ENCODE measurements at places on chromosomes 16 and 17.

DNA sequence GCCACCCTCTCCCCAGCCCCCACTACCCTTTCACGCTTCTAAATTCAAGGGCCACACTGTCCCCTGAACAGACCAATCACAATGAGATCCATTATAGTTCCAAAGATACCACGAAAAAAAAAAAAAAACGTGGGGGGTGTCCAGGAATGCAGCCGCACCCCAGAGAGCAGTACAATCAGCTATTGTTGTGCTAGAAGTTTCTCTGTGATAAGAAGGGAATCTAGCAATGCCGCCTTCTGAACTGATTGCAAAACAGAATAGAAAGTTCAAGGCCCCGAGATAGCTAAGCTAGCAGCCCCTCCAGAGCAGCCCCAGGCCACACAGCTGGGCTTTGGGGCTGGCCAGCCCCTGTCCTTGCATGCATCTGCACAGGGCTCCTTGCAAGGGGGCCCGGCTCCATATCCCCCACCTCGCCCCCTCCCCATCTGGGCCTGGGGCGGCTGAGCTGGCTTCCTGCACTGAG lies 86.9 kb upstream of the CBX4 start:
- no peak for DNase-seq

DNA sequence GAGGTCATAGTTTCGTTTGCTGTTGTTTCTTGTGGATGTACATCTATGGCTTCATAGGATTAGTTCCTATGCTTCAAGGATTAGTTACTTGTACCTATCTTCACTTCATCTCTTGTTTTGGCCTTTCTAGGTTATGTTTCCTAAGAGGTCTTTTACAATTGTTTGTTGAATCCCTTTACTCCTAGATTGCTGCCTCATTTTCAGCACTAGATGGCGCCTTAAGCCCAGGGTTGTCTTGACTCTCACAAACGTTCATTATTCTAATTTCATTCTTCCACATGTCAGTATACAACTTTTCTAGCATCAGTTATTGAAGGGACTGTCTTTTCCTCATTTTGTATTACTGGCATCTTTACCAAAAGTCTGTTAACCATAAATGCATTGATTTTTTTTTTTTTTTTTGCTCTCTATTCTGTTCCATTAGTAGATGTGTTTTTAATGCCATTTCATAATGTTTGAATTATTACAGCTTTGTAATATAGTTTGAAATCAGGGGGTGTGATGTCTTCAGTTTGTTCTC lies 45.0 kb upstream of the NACA2 start:
- DNase-seq: no peak

DNA sequence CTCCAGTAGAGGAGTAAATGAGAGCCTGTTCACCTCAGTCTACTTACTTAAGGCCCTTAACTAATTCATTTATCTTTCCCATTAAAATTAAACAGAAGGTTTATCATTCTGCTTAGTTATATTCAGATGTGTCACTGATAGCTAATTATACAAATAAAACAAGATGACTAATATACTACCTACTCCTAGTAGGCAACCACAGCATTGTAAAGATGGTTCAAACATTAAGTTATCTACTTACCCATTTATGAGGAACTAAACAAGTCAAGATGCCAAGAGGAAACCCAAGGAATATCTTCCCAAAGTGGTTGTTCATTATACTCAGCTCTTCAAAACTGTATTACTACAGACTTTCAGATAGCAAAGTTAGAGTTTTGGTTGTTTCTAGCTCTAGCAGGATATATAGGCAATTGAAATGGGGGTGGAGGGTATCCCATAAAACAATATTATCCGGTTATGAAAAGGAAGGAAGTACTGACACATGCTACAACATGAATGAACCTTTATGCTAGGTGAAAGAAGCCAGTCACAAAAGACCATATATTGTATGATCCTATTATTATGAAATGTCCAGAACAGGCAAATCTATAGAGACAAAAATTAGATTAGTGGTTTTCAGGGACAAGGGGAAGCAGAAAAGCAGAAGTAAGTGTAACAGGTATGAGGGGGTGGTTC lies 56.5 kb downstream of the SPAG9 start:
- DNase-seq: no peak

DNA sequence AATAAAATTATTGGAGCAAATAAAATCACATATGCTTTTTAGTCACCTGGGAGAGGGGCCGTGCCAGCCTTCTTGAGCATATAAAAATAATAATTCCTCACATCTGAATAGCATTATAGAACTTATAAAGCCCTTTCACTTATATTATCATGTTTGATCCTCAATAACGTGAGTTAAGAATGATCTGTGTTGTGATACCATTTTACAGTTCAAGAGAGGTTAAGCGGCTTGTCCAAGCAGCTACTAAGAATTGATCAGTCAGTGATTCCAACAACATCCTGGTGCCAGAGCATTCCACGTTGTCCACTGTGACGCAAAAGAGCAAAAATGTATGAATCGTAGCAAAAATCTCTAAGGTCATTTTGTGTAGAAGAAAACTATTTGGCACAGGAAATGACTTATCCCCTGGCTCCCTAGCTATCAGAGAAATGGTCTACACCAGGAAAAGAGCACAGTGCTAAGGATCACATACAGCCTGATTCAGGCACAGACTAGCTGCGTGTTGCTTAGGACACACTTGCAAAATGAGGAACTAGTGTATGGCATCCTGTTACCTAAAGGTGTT lies 33.0 kb downstream of the ANKFN1 start:
- DNase-seq: no peak

DNA sequence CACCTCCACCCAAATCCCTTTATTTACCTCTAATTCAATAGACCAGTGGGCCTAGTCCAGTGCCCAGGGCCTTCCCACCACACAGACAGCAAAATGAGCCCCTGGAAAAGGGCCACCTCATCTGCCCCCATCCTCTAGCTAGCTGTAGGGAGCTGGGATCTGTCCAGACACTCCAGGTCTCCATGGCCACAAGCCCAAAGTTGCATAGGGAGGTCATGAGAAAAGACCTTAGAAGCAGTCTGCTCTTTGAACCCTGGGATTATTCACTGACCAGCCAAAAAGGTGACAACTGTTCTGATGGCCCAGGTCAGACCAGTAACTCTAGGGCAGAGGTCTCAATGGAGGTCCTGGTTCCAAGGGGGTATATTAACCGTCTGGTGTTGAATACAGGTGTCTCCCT lies 2.0 kb downstream of the CUEDC1 start:
- no peak for DNase-seq

DNA sequence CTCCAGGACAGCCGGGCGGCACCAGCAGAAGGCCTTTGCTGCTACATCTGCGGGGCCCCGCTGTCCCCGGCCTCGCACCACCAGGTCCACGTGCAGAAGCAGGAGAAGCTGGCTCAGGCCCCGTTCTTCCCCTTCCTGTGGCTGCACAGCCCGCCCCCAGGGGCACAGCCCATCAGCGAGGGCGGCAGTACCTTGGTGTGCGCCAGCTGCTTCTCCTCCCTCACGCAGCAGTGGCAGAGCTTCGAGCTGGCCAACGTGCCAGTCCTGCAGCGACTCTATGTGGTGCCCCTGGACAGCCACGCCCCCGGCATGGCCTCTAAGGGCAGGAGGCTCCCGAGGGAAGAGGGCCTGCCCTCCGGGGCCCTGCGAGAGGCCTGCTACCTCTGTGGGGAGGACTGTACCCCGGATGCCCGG lies 58.3 kb upstream of the CIBAR2 start:
- DNase-seq: no peak

DNA sequence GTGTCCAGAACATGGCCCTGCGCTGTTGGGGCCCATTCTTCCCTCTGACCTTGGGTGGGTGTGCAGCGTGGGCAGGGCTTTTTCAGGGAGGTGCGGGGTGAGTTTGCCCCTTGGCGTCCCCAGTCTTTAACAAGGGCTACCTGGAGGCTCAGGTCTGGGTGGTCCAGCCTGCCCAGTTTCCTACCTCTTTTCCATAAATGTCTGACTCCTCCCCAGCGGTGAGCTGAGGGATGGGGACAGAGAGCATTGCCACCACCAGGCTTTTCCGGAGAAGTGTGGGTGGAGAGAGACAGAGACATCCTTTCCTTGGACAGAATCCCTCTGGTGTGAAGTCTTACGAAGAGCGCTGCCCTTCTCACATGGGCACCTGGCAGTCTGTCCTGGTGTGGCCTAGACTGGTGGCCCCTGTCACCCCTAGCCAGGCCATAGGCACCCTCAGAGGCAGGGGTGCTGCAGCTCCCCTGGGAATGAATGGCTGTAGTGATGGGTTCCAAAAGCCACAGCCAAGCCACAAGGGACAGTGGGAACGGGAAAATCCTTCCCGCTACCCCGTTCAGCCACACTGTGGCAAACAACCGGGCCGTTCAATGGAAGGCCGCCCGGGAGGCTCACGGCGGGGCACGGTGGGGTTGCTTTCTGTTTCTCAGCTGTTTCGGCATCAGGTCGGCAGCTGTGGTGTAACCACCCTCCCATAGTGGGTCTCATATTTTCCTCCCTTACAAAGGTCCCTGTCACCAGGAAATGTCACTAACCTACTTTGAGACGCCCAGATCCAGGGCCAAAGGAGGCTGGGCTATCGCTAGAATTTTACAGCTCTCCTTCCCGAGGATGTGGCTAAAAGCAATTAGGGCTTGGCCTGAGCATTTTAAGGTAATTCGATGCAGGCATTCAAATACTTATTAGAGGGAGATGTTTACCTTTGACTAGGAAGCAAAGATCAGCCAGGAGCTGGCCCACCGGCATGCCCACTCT lies 61.9 kb upstream of the GSE1 start:
- DNase-seq: no peak

DNA sequence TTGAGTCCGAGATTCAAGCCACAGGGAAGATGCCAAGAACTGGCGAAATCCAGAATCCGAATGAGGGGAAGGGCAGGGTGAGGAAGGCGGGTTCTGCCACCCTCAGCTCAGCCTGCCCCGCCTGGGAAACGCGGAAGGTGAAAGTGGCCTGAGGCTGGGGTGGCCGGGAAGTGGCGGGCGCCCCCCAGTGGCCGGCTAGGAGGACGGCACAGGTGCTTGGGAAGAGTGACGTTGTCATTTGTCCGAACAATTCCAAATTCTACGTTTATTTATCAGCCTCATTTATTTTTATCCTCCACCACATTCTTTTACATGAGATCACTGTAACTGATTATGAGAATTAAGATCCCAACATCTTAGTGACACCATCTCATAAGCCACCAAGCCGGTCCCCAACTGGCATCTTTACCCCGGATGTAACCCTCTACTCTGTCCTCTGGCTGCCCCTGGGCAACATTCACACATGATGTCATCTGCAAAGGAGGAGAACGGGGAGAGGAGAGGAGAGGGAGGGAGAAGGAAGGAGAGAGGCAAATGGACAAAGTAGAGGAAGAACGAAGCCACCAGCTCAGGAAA lies 21.3 kb downstream of the SRCIN1 start:
- no peak for DNase-seq

- no peak for DNase-seq
These were observed 7.3 kb downstream of the CDH11 start for GRCh38 chr16:65114527-65114926.
